ENCODE measurements at places on chromosomes 4 and X.

DNA sequence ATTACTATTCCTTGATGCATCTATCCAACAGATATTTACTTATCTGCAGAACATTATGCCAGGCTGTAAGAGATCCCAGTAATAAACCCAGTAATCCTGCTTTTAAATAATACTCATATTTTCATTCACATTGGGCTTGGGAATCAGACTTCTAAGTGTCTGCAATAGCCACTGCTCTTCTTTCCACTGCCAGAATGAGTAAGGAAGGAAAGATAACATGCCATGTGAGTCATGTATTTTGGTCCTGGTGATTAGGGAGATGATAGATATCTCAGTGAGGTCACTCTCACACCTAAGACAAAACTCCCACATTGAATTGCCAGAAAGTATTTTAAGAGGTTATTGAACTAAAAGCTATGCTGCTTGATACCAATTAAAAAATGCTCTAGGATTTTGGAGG lies 13.9 kb upstream of the HEPH start:
- DNase-seq = no peak

DNA sequence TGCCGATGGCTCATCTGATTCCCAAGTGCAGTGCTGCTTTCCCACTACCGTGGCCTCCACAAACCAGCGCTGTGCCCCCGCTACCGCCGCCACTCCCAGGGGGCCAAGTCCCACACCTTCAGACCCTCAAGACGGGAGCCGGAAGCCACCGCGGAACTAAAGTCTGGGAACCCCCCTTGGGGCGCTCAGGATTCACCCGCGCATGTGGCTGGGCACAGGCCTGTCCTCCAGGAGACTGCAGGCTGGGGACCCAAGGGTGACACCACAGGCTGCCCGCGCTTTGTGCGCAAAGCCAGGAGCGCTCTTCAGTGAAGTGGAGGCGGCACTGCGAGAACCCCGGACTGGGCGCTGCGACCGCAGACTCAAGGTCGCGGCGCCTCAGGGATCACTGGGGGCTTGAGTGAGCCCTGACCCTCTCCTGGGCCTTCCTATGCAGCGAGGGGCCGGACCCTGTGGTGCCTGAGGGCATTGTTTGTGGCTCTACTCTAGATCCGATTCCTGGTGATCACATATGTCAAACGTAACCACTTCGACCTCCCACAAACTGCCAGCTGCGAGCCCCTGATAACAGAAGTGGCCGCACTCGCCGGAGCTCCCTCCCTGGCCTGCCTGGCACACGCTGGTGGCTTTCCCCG lies 20.4 kb upstream of the TBC1D14 start:
- DNase-seq = no peak

- no peak for DNase-seq
Measured at GRCh38 chr4:76989391-76990061, 40.0 kb downstream of the SEPTIN11 start.

DNA sequence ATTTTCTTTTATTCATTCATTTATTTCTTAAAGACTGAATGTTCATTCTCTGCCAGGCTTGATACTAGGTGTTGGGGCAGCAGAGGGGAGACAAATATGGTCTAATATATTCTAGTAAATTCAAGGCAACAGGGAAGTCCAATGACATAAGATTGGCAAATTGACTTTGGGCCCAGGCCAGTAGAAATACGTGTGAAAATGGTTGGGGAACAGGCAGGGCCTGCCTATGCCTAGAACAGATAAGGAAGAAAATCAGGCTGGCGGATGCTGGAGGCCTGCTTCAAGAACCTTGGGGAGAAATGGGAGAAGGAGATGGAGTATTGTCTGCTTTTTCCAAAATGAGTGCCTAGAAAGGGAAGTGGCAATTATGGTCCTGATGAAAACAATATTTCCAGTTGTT lies 108.6 kb downstream of the RTL5 start:
- DNase-seq = no peak

DNA sequence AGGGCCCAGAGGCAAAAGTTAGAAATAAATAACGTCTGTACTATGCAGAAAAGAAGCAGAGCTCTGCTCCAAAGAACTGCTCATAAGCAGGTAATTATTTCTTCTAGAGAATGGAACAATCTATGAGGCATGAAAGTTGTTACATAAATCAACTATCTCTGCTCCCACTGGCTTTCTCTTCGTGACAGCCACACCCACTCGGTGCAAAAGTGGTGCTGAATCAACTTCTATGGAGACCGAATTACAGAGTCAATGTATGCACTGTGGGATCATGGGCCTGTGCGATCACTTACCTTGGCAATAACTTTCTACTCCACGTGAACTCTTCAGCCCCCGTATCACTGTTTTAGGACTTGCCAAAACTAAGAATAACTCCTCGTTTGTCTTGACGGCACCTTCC lies 99.4 kb upstream of the ATXN3L start:
- no peak for DNase-seq

DNA sequence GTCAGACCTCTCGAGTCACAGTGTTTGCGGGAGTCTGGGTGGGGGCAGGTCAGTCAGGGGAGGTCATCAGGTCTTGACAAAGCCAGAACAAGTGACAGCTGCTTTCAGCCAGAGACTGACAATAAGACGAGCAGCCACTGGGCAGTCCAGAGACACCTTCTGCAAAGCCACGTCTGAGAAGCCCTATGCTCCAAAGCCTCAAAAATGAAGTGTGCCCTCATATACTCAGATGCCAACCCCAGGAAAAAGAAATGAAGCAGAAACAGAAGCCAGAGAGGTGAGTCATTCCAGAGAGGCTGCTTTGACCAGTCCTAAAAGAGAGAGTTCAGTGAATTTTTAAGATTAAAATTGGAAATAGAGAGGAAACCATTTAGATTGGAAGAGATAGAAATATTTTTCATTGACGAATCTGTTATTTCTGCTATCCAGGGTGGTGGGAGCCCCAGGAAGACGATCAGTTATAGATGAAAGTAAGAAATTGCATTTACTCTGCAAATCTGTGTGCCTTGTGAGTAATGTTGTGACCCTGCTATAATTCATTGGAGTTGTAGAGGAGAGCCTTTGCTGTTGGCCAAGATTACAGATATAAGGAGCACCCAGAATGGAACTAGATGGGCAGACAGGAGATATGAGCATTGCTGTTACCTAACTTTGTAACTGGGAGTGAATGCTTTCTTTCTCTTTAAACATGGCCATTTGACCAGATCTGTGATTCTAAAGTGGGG lies 77.9 kb downstream of the LRRC66 start:
- DNase-seq = no peak

- no peak for DNase-seq
Measured at GRCh38 chr4:140252141-140252741, 98.3 kb upstream of the MAML3 start.

DNA sequence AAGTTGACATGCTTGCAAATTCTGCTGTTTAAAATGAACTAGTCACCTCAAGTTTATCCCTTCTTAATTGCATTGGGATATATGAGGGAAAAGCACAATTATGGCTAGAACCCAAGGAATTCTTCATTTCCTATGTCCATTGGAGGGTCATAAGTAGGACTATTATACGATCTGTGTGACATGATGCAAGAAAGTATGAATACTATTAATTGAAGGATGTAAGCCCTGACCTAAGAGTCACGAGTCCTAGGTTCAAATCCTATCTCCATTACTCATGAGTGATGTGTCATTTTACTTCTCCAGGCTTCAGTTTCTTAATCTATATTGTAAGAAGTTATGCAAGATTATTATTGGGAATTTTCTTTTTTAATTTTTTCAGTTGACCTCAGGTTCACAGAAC lies 542.9 kb upstream of the GRIA3 start:
- no peak for DNase-seq

DNA sequence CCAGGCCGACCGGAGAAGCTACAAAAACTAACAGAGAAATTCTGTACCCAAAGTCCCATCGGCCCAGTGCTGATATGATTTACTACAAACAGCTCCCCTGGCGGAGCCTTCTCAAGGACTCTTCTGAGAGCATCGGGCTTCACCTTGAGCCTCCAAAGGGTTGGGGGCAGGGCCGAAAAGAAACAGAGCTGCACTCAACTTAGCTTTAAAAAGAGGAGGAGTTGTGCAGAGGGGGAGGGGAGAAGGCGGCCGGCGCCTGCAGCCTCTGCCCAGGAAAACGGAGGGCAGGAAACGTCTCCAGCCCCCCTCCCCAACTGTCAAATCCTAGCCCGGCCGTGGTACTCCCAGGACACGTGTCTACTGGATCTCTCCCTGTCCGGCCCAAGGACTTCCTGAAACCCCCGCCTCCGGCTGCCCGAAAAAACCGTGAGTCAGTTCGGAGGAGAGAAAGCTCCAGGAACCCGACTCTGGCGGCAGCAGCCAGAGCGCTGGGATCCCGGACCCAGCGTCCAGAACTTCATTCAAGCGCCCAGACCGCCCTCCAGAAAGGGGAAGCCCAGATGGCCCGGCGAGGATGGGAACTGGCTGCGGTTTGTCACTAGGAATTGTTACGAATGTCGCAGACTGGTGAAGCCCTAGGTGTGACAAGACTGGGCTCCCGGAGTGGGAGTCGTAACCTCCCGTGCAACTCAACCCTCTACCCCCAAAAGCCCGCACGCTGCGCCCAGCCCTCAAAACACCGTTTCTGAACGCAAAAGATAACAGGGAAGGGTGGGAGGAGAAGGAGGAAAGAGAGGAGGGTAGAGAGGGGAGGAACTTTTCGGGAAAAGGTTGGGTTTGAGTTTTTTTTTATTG lies 973 bp downstream of the ADAMTS3 start:
- no peak for DNase-seq

Data from 8988T (cell line).